Activated CD8-positive, alpha-beta memory T cell treated with anti-CD3 and anti-CD28 coated beads for 4 hours (primary cell): ENCODE measurements at places on chromosomes 16 and 17.

GRCh38 chr16:68200088-68200783, 35.7 kb downstream of the ESRP2 start:
- no peak for DNase-seq

- DNase-seq = no peak
These were observed 511 bp upstream of the LIG3 start for GRCh38 chr17:34979650-34980352.

DNA sequence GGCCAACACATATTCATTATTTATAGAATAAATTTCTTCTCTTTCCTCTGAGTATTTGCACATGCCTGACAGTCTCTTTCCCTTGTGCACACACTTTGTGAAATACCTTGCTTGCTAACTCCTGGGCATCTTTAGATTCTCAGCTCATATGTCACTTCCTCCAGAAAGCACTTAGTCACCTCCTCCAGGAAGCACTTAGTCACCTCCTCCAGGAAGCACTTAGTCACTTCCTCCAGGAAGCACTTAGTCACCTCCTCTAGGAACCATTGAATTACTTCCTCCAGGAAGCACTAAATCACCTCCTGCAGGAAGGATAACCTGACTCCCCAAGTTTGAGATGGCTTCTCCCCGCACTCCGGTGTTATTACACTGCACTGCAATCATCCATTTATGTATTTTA, 462.5 kb upstream of the EEF2KMT start:
- DNase-seq = no peak

GRCh38 chr16:62298600-62298999, 262.4 kb upstream of the CDH8 start:
- no peak for DNase-seq

- no peak for DNase-seq
These were observed 506.1 kb downstream of the CDH11 start for GRCh38 chr16:64615630-64616280.

GRCh38 chr17:27951872-27952271, 58.7 kb upstream of the LYRM9 start:
- DNase-seq = no peak

DNA sequence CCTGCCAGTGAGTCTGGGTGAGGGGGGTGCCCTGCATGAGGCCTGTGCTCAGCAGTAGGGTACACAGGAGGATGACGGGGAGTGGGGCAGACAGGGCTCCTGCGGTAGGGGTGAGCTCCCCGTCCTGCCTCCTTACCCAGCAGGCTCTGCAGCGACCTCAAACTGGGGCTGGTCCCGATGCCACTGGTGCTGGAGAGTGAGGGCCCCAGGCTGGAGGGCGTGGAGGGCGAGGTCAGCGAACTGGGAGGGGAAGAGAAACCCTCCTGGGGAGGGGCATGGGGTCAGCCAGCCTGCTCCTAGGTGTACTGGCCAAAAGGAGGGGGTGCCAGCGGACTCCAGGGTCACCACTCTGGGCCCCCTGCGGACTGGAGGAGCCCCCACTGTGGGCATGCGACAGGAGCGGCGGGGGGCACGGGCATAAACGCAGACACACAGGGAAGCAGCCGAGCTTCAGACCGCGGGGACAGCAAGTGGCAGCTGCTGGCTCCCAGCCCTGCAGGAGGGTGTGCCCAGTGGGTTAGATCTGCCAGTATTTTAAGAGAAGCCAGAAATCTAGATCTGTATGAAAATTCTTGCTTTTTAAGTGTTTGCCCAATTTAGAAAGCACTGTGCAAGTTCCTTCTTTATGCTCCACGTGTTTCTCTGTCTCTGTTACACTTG, 9.0 kb upstream of the VASN start:
- no peak for DNase-seq

DNA sequence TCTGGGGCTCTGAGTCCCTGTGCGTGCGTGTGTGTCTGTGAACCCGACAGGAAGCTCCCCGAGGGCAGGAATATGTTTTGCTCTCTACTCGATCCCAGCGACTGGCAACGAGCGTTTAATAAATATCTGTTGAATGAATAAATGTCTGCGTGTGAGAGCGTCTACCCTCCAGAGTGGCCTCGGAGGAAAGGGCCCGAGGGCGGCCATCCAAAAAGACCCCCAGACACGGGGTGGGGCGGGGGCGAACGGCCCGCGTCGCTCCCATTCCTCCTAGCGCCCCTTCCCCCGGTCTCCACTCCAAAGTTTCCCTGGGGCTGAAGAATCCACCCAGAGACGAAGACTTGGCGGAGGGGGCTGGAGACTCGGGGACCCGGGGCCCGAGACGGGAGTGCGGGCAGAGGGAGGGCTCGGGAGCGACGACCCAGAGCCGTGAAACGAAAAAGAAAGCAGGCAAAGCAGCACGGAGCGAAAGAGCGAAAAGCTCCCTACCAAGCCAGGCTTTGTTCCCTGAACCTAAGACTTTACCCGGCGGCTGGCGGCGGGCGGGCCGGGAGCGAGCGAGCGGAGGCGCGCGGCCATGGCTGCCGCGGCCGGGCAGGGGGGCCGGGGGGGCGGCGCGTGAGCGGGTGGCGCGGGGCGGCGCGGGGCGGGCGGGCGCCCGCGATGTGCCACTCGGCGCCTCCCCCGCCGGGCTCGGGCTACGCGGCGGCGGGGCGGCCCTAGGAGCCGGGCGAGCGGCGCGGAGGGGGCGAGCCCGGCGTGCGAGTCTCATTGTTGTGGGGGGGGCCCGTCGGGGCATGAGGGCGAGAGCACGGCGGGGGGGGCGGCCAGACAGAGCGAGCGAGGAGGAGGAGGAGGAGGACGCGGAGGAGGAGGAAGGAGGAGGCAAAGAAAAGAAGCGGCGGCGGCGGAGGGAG, at the start of gene MLLT6:
Gene MLLT6, plus strand, starts transcription at position 668 of the 917 bp plus-strand sequence. CDS start 360 bp downstream, outside the sequence.
- DNase-seq = peak; percentile 71

- no peak for DNase-seq
These were observed 19.2 kb downstream of the CLEC19A start for GRCh38 chr16:19304750-19305149.

- no peak for DNase-seq
These were observed 2.7 kb upstream of the CUEDC1 start for GRCh38 chr17:57957886-57958285.

DNA sequence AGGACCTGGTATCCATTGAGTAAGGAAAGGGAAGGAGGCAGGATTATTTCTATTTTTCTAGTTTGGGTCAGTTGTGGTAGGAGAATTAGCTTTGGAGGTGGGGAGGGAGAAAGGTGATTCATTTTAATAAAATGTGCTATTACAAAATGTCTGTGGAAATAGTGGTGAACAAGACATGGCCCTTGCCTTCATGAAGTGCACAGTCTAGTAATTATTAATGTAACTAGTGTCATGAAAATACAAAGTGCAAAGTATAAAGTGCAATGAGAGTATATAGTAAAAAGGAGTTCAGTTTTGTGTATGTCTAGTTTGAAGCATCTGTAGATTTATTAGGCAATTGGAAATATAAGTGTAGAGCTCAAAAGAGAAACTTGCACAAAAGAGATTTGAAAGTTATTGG, 11.9 kb downstream of the NFATC3 start:
- no peak for DNase-seq

DNA sequence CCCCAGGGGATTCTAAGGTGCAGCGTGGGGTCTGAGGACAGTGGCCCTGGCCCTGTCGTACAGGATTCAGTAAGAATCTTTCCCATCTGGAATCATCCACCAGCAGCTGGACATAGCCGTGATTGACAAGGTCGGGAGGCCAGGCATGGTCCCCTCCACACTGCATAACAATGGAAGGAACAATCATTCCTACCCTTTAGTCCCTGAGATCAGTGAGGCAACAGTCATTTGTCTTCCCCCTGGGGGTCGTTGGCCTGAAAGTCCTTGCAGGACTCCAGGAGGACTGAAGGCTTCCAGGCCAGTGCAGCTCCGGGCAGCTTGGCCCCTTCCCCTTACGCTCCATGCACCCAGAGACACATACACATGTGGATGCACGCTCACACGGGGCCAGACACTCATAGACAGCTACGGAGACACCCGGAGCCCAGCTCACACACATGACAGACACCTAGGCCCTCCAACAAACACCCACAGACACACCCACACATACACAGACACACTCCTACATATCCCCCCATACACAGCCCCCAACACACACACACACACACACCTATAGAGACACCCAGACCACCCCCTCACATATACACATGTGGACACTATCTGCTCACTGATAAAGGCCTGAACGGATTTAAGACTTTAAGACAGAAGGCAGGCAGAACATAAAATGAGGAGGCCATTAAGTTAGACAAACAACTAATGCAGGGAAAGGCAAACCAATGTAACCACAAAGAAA, 42.9 kb downstream of the LITAF start:
- DNase-seq = no peak

DNA sequence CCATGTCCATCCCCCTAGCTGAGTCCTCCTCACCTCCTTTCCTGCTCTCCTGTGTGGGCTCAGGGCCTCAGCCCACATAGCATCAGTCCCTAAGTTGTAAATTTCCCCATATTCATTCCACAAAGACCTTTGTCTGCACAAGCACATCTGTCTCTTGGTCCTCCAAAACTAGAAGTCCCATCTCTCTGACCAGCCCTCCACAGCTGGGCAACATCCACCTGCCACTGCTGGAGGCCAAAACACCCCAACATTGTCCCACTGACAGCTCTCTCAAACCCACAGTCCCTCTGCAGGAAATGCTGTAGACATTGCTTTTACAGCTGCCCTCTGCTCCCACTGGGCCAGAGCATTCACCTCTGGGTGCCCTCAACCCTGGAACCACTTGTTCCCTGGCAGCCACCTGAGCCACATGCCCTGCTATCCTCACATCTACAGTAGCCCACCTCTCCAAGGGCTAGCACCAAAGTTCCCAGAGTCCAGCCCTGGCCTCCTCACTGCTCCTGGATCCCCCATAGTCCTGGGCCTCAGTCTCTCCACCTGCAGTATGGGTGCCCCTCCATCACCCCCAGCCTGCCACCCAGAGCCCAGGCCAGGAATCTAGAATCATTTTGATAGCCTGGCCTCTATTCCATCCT, 1722.7 kb downstream of the TP53TG3F start:
- no peak for DNase-seq

DNA sequence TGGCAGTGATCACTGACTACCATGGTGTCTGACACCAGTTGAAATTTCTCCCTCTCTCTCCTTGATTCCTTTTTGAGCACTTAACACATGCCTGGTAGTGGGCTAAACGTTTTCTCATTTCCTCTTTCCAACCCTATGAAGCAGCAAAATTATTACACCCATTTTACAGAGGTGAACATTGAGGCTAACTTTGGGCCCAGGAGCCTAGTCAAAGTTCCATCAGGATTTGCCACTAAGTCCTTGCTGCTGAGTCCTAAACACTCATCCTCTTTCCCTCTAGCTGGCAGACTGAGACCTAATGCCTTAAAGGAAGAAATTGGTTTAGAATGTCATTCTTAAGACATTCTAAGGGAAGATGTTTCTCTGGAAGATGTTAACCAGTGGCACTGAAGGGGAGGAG, 74.7 kb upstream of the IRX3 start:
- no peak for DNase-seq

DNA sequence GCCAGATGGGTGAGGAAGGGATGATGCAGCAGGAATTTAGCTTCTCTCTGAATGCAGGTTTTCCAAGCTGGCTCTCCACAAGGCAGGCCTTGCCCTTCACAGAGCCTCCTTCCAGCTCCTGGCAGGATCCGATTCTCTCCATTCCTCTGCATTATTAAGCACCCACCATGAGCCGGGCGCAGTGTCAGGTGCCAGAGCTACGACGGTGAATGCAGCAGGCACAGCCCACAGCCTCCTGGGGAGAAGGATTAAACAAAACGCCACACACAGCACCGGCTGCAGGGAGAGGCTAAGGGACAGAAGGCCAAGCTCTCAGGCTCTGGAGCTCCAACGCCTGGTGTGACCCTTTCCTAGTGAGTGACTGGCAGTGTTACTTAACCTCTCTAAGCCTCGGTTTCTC, 7.1 kb upstream of the MT2A start:
- DNase-seq = no peak

DNA sequence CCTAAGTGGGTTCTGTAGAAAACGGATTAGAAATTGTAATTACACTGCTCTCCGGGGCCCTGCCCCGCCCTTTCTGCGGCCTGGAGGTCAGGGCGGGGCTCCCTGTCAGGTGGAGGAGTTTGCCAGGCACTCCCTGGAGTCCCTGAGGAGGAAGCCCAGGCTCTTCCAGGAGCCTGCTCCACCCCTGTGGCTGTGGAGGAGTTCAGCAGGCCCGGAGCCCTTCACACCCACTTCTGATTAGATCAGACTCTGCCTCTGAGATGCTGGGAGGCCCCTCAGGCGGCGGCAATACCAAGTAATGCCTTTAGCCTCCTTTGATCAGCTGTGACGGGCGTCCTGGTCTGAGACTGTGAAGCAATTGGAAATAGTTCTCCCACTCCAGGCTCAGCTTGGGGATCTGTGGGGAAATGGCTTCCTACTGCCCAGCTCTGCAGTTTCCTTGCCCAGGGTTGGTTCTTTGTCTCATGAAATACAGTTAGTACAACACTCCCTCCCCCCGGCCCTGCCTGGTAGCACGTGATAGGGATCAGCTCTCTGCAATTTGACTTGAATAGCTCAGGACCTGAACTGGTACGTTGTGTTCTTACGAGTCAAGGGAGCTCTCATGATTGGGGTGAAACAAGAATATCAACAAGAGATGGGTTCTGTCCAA, 22.3 kb downstream of the BAIAP2 start:
- no peak for DNase-seq

DNA sequence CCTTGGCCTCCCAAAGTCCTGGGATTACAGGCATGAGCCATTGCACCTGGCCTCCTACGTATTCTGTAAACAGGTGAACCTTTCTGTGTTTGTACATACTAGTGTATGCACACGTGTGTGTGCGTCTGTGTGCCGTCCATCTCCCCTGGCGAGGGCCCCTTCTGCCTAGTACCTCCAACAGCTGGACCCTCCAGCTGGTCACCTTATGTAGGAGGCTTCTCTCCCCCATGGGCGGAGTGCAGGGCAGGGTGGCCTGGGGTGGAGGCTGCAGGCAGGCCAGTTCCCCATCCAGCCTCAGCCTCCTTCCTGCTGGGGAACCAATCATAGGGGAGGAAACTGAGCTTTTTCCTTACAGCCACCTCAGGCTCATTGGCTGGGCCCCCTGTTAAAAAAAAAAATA, 24.4 kb upstream of the DOC2B start:
- no peak for DNase-seq

DNA sequence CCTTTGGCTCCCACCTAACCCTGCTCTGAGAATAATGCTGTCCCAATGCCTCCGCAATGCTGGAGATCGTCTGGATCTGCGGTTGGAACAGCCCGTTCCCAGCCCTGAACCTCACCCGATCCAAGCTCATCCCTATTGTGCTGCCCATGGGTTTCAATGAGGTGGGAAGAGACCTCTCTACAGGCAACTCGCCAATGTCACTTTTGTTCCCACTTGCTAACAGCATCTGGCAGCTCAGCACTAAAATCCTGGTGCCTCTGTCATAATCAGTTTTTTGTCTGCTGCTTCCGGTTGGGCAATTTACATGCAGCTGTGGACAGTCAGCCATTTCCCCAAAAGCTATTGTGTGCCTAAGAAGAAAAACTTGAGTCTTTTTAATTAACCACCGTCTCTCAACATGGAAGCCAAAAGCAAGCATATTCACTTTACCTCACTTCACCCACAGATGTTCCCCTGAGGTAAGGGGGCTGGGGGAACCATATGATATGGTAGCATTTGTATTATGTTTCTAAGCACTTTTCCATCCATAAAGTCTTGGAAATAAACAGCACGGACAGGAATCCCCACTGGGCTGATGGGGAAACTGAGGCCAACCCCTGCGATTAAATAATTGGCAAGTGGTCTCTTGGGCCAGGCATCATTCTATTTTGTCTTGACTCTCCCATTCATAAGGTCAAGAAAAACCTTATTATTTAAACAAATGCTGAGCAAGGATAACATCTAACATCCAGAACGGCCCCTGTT, 159.2 kb upstream of the CDH5 start:
- no peak for DNase-seq
